Stimulated activated CD4-positive, alpha-beta T cell treated with anti-CD3 and anti-CD28 coated beads, Interleukin-1b, Interleukin-23, amount 100 ng/mL, for 1 hour (primary cell): ENCODE measurements at places on chromosomes 5 and 9.

GRCh38 chr5:167694325-167695147 is 596.9 kb upstream of the WWC1 start:
- no peak for DNase-seq

DNA sequence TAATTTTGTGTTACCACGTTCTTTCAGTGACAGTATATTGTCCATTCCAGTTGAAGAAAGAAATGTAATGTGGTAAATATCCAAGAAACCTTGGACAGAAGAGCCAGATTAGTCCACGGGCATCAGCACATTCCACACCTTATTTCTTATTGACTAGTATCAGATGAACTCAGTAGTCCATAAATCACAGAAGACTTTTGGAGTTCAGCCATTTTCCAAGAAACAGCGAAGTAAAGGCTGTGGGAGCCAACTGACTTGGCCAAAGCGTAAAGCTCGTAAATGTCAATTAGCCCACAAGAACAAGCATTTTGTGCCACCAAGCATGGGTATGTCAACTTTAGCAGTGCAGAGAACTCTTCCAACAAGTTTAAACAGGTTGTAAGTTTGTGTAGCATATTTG is 60.2 kb upstream of the STARD4 start:
- no peak for DNase-seq

DNA sequence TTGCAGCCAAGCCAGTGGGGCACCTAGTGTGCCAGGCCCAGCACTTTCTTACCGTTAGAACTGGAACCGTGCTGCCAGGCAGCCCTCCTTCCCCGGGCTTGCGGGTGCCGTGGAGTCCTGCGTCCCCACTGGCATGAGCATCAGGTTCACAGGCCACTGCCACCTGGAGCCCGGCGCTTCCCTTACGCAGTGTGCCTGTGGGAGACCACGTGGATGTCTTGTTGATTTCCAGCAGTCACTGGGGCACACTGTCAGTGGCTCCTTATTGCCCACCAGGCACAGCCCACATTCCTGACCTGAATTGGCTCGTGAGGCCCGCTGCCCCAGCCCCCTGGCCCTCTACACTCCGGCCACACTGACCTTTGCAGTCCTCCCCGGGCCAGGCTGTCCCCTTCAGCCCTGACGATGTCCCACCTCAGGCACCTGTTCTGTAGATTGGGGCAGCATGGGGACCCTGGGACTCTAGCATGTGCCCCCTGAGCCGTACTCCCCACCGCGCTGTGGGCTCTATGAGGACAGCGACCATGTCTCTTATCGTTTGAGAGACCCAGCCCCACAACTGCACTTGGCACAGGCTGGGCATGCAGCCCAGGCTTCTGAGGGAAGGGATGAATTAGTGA is 10.4 kb upstream of the CEL start:
- DNase-seq = no peak

DNA sequence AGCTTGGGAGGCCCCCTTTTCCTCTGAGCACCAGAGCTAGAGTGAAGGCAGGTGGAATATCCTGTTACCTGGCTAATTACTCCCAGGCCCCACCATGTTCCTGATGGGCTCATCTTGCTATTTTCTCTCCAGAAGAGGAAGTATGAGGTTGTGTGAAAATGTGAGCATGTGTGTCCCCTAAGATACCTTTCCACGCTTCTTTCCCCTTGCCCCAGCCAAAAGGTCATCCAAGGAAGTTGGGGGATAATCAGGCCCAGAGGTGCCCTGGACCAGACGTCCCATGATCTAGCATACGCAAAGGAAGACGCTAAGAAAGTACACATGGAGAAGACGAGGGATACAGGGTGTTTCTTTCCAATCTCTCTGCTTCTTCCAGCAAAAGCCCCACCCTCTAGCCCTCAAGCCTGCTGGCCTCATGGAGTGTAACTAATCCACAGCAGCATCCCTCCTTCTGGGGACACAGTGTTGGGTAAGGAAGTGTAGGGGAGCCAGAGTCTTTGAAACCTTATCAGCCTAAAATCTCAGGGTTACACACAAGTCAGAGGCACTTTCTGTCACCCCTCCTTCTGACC is 115.3 kb downstream of the SLC1A3 start:
- DNase-seq = no peak

GRCh38 chr9:17031546-17031945 is 103.3 kb upstream of the CNTLN start:
- no peak for DNase-seq

GRCh38 chr5:123710031-123710430 is 198.1 kb downstream of the CSNK1G3 start:
- DNase-seq = no peak

DNA sequence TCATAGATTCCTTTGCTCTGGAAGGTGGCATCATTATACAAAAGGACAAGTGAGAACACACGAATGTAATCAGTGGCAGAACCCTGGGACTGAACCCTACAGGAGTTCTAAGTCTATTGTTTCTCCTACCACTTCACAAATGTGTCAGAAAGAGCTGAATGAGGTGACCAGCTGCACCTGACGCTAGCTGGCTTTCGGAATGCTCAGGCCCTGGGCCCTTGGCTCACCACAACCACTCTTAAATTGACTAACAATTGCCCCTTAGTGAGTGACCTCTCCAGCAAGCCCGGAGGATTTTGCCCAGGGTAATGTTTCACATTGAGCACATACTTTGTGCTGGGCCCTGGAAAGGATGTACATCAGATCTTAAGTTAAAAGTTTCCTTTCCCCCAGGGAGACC is 41.2 kb upstream of the ABCA1 start:
- DNase-seq = no peak

DNA sequence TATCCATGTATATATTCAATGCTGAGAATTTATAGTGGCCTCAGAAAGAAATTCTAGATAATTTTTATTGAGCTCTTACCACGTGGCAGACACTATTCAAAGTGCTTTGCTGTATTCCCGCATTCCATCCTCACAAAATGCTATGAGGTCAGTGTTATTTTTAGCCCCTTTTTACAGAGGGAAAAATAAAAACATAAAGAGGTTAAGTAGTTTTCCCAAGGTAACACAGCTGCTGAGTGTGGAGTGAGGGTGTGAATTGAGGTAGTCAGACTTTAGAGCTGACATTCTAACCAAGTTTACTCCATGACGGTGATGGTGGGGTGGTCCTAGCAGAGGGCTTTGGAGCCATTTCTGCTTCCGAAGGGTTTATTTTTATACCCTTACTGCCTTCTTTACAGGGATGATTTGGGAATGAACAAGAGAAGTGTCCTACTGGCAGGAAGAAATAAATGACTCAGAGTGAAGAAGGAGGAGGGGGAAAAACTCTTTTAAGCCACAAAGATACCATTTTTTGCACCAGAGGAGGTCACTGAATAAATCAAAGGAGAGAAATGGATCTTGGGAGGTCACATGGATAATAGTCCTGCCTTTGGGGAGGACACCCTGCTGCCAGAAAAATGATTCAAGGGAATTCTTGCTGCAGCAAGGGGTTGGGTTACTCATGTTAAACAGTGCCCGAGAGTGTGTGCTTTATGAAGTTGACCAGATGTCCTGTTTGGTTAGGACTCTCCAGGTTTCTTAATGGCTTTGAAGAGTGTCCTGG is 76.1 kb downstream of the HMHB1 start:
- no peak for DNase-seq
